Activated CD4-positive, alpha-beta T cell treated with anti-CD3 and anti-CD28 coated beads for 1 hour (primary cell): ENCODE measurements at places on chromosomes 7 and 10.

DNA sequence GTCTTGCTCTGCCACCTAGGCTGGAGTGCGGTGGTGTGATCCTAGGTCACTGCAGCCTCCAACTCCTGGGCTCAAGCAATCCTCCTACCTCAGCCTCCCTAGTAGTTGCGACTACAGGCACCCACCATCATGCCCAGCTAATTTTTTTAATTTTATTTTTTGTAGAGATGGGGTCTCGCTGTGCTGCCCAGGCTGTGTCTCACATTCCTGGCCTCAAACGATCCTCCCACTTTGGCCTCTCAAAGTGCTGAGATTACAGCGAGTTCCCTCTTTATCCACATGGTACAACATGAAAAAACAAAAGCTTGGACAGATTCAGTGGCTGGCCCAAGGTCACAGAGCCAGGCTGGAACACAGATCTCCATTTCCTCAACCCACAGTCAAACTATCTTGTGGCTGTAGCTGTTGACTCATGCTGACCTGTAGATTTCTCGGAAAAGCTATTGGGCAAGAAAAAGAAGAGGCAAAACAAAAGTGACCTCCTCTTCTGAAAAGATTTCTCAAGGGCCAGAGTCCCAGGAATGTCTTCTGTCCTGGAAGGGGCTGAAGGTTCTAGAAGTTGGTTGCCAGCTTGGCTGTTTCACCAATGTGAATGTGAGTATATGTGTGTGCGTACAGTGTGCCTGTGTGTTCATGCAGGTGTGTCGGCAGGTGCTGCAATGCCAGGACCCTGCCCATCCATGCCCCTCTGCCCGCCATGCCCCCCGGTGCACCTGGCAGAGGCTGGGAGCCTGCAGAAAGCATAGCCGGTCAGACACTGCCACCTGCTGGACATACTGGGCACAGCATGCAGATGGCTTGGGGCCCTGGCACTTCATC, 28.4 kb downstream of the TMEM130 start:
- DNase-seq = peak; percentile 58

GRCh38 chr10:14456870-14457266, 126.1 kb upstream of the FRMD4A start:
- DNase-seq = no peak

DNA sequence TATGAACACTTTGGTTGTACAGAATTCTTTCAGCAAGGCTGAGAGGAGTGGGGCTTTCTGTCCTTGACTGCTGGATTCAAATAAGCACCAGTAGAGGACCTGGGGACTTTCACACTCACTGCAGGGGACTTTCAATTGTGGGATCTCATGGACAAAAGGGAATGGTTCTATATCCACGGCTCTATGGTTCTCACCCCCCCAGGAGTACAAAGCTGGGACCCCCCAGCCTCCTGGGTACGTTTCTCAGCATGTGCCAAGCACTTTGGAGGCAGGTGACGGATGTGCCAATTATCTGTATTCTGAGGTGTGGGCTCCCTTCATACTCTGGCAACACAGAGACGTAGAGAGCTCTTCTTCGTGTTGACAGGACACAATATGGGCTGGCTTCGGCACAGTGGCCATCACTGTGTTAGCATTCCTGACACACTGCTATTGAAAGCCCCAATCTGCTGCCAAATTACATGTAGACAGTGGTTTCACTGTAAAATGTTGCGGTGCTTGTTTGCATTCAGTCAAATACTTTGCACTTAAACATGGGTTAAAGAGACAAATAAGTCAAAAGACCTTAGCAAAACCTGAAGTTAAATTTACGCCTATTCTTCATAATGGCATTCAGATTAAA, 92.7 kb upstream of the SAMD8 start:
- DNase-seq = no peak

GRCh38 chr7:4207011-4207410, 475.1 kb upstream of the FOXK1 start:
- DNase-seq = no peak

DNA sequence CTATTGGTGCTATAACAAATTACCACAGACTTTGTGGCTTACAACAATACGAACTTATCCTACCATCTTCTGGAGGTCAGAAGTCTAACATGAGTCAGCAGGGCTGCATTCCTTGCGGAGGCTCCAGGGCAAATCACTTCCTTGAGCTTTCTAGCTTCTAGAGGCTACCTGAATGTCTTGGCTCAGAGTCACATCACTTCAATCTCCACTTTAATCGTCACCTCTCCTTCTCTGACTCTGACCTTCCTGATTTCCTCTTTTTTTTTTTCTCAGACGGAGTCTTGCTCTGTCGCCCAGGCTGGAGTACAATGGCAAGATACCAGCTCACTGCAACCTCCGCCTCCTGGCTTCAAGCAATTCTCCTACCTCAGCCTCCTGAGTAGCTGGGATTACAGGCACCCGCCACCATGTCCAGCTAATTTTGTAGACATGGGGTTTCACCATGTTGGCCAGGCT, 44.6 kb upstream of the ANAPC16 start:
- no peak for DNase-seq

DNA sequence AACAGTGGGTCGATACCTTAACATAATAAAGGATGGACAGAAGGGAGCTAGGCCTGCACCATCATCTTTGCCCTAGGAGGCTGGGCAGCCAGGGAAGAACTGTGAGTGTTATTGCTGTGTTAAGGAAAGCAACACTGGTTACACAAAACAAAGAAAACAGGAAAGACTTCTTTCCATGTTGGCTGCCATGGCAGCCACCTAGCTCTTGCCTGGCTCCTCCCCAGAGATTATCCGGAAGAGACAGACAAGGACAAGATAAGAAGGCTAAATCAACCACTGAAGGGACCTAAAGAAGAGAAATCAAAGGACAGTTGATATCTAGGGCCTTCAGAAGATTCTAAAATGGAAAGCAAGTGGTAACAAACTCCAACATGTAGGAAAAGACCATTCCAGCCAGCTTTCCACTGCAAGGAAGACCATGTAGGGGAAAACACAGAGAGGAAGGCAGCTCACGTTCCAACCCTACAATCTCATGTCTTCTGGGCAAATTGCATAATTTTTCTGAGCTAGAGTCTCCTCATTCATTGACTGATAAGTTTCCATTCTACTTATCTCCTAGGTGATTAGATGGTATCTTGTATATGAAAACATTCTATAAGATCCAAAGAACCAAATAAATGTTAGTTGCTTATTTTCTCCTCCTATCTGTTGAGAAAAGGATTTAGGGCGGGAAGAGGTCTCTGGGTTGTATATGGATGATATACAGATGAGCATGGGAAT, 51.2 kb downstream of the SP8 start:
- no peak for DNase-seq

DNA sequence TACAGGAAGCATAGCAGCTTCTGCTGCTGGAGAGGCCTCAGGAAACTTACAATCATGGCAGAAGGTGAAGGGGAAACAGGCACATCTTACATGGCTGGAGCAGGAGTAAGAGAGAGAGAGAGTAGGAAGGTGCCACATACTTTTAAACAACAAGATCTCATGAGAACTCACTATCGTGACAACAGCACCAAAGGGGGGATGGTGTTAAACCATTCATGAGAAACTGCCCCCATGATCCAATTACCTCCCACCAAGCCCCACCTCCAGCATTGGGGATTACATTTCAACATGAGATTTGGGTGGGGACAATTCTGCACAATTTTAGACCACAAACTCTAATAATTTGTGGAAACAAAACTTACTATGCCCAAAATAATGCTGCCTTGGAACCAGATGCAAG, 16.8 kb upstream of the ARMC3 start:
- no peak for DNase-seq

GRCh38 chr7:44065431-44066110, at the start of gene PGAM2:
Gene PGAM2, minus strand, starts transcription at chr7:44065567. Its CDS starts 38 bp downstream, at chr7:44065529.
- DNase-seq = no peak

DNA sequence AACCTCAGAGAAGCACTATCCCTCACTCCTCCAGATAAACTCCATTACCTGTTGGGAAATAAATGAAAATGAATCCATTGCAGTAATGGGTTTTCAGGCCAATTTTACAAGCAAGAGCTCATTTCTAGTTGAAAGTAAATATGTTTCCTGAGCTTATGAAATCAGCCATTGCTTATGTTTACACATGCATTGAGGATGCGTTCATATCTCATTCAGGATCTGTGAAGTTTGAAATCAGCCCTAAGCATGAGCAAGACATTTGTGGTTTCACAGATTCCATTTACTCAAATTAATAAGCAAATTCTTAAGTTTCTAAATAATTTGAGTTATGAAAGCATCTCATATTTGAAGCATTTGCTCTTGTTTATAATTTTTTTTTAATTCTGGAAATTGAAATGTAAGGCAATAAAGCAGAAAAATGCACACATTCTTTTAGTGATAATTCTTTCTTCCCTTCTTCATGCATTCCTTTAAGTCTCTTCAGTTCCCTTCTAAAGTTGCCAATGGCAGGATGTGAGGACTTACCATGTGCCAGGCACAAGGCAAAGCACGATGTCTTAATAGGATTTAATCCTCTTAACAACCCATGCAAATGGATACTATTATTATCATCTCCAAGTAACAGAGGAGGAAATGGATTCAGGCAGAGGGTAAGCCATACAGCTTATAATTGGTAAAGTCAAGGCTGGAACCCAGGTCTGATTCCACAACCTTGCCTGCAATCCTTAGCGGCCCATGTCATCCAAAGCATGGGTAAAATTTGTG, 35.0 kb upstream of the CTTNBP2 start:
- no peak for DNase-seq

- DNase-seq = no peak
Measured at GRCh38 chr10:24363070-24363469, 154.1 kb downstream of the KIAA1217 start.

GRCh38 chr7:37923996-37924395, 3.6 kb downstream of the EPDR1 start:
- no peak for DNase-seq

DNA sequence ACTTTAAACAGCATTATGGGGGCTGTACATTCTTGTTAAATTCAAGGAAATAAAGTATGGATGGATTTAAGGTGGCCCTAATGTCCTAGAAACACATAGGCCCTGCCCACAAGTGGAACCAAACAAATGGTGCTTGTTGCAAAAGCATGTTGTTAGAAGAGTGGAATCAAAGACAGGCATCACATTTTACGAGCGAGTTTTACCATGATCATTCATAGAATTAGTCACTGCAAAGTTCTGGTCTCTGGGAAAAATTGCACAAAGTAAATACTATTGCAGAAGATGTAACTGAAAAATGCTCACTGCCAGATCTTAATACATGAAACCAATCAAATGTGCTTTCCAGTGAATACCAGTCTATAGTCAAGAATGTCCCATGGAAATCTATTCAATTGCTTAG, 677.1 kb downstream of the PARD3 start:
- DNase-seq = no peak

GRCh38 chr10:34190580-34190979, 624.5 kb downstream of the PARD3 start:
- no peak for DNase-seq

GRCh38 chr7:121102619-121103018, 114.1 kb downstream of the CPED1 start:
- DNase-seq = no peak

DNA sequence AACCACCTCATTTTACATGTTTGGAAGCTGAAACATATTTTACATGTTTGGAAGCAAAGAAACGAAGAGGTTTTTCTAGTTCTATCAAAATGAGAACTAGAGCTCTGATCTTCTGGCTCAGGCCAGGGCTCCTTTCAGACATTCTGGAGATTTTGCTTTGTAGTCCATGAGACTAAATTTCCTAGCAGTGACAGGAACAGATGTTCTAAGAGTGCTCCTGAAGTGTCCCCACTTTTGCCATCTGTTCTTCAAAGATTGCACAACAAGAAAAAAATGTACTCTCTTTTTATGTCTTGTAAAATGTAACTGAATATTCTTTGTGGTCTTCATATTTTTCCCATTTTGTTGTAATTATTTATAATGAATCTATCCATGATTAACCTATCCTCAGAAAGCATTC, 196.4 kb upstream of the PCLO start:
- DNase-seq = no peak

GRCh38 chr7:82373926-82374635, 69.5 kb downstream of the CACNA2D1 start:
- no peak for DNase-seq

- no peak for DNase-seq
Measured at GRCh38 chr10:94299417-94299816, 63.3 kb downstream of the NOC3L start.

DNA sequence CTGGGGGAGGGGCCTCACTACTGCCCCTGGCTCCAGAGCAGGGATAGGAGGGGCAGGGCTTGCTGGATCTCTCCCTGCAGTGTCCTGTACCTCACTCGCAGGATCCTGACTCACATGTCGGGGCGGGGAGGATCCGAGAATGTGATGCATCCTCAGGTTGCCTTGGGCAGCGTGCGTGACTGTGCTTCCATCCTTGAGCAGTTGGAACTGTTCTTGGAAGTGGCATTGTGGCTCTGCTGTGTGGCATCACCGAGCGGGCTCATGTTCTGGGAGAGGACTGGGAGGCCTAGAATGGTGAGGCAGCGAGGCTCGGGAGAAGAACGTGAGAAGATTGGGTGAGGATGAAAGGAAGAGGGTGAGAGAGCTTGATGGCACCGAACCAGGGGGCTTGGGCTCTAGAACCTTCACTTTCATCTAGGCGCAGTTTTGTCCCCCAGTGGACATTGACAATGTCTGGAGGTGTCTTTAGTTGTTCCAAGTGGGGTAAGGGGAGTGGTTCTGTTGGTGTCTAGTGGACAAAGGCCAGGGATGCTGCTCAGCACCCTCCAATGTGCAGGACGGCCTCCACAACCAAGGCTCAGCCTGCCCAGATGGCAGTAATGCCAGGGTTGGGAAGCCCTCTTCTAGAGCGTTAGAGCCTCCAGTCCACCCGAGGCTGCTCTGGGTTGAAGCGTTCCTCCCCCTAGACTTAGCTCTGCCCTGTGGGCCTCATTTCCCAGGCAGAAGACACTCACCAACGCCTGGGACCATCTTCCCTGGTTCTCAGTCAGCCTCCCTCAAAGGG, 8.4 kb downstream of the RARRES2 start:
- DNase-seq = no peak

DNA sequence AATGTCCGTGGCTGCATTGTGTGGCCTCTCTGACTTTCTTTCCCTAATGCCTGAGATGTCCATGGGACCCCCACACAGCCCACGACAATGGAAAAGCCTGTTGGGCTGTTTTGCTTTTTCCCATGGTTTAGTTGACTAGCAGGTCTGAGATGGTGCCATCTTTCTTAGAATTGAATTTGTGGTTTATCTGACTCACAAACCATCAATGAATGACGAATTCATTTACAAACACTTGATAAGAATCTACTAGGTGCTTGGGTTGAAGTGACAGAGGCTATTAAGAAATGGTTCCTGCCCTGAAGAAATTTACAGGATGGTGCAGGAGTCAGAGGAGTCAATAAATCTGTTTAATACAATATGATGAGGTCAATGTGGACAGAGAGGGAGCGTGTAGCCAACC, 75.4 kb downstream of the OTUD1 start:
- DNase-seq = no peak

GRCh38 chr7:17370901-17371585, 72.6 kb downstream of the AHR start:
- no peak for DNase-seq

DNA sequence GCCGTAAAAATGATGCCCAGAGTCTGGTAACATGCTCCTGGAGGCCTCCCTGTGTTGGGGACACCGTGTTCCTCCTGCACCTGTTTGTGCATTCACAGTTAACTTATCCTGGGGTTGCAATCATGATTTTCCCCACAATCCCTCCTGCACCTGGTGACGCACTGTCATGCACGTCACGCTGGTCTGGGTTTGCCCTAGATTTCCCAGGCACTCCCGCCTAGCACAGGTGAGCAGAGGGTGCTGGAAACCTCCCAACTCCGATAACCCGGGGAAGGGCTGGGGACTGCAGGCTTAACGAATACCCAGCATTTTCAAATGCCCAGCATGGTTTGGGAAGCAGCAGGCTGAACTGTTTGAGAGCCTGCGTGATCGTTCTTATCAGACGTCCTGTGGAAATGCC, 427.1 kb downstream of the TCERG1L start:
- DNase-seq = no peak

- no peak for DNase-seq
Measured at GRCh38 chr10:21521751-21522533, 3.5 kb downstream of the SKIDA1 start.
